ENCODE measurements at places on chromosomes 6 and 20. TPM values are rescaled to one million over a fixed set of nuclear protein-coding genes. Genes with fewer than 3 reads are reported as not detected.

The SLPI gene
- total RNA-seq = not detected

The BPIFB4 gene
- not detected for total RNA-seq

The SIRPD gene
- not detected for total RNA-seq

The C20orf141 gene
- not detected for total RNA-seq

The MLIP gene
- total RNA-seq = not detected

The HLA-DRA gene
- 1.2 TPM for total RNA-seq

The C6orf52 gene
- 0.44 TPM for total RNA-seq

The CLPSL2 gene
- total RNA-seq = not detected

The RGL2 gene
- total RNA-seq = 54.6 TPM

The STK35 gene
- 33.4 TPM for total RNA-seq

GRCh38 chr20:58693226-58694006 lies 816 bp downstream of the NPEPL1 start:
- peak; percentile 16 for DNase-seq

DNA sequence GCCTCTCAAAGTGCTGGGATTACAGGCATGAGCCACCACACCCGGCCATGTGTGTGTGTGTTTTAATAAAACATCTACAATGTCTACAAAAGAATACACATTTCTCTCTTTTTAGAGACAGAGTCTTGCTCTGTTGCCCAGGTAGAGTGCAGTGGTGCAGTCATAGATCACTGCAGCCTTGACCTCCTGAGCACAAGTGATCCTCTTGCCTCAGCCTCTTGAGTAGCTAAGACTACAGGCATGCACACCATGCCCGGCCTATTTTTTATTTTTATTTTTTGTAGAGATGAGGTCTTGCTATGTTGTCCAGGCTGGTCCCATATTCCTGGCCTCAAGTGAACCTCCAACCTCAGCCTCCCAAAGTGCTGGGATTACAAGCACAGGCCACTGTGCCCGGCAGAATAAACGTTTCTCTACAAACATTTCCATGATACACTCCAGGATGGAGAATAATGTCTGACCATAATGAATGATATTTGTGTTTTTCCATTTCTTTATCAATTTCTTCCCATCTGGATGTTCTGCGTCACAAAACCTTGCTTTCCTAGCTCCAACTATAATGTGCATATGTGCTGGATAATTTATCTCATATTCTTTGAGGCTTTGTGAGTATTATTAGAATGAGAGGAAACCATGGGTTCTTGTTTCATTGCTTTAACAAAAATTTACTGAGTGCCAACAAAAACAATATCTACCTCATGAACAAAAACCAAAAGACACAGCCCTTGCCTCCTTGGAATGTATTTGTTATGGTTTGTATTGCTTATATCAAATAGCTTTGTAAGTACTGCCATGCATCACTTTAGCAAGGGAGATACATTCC lies 28.6 kb upstream of the CCN2 start:
- peak; percentile 86 for DNase-seq

- DNase-seq = no peak
These were observed 268.9 kb upstream of the HS3ST5 start for GRCh38 chr6:114611696-114612095.

DNA sequence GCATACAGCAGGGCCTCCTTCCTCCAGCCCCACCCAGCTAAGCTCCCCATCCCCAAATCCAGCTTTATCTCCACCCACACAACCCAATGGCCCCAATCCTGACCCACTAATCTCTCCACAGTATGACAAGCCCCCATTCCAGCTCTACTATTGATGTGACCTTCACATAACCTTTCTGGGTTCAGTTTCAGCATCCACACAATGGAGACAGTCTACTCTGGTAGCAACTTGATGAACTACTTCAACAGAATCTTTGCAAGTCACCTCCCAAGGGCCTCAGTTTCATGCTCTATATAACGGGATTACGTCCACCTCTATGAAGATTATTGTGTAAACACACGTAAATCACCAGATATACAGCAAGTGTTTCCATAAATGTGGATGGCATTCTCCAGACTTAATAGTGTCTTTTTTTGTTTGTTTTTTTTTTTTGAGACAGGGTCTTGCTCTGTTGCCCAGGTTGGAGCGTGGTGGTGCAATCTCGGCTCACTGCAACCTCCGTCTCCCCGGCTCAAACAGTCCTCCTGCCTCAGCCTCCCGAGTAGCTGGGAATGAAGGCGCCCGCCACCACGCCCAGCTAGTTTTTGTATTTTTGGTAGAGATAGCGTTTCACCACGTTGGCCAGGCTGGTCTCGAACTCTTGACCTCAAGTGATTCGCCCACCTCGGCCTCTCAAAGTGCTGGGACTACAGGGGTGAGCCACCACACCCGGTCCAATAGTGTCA lies 1.4 kb downstream of the AHCY start:
- no peak for DNase-seq

DNA sequence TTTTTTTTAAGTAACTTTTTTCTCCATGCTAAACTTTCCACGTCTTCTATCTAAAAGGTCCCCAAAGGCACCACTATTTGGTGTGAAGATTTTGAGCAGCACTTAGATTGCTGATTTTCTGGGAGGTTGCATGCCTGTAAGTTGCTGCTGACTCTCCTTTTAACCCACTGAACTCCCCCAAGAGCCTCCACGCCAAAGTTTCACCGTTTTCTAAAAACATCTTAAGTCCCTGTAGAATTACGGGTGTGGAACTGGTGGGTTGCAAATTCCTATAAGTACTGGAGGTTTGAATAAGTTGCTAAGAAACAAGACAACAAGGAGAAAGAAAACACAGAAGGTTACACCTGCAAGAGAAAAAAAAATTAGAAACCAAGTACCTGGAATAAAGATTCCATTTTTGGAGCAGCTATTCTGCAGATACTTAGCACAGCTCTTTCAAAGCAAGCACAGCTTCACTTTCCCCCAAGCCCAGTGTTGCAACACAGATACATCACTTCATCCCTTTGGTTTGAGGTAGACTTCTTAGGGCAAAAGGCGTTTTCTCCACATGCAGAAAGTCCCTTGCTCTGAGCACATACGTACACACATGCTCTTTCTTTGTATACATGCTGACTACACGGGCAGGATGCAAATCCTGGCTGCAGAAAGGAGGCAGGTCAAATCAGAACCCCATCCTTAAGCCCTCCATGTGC lies 5.0 kb downstream of the JAG1 start:
- DNase-seq = no peak

- DNase-seq = peak; percentile 72
These were observed 711 bp upstream of the SIRT5 start for GRCh38 chr6:13573669-13574110.

DNA sequence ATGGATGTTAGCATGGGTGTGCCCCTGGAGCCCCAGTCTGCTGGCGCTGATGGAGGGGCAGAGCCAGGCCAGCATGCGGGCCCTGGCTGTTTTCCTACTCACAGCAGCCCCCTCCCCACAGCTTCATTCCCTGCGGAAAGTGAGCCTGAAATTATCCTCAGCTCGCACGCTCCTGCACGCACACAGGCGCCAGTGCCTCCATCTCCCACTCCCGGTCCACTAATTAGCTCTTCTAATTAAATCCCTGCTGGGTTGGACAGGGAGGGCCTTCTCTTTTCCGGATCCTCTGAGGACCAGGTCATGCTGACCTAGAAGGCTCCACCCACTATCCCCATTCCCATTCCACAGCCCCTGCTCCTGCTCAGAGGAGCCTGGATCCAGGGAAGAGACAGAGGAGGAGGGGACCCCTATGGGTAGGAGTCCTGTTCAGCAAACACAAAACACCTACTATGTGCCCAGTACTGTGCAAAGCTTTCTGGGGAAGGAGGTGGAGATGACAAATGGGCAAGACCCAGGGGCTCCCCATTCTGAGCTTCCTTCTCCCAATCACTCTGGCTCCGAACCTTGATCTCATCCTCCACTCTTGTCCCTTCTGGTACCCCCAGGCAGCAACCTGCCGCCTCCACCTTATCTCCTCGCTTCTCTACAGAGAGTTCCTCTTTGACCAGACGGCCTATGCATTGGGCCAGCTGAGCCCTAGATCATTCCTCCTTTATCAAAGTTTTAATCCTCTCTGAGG lies 70.2 kb upstream of the CCDC167 start:
- no peak for DNase-seq

DNA sequence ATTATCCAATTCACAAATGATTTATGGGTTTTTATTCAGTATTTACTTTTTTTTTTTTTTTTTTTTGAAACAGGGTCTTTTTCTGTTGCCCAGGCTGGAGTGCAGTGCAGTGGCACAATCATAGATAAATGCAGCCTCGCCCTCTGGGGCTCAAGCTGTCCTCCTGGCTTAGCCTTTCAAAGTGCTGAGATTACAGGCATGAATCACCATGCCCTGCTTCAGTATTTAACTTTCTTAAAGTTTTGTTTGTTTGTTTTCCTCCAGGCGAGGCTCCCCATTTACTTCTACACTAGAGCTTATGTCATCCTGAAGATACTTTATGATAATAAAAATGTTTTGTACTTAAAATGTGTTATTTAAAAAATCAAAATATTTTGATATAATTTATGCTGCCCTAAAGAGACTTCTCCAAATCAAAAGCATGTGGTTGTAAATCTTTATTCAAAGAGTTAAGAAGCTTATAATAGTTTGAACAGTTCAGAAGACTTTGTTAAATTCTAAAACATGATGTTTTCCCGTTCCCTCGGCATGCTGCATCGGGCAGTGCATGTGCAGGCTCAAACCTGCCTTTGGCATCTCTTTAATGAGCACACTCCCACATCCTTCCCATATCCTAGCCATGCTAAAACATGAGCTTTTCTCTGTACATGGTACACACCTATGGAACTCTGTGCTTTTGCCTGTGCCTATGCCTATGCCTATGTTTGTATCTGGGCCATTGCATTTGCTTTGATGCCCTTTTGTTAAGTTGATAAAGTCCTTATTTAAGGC lies 11.0 kb downstream of the SMPDL3A start:
- DNase-seq = peak; percentile 54

GRCh38 chr20:34220561-34220960 lies 20.7 kb upstream of the ASIP start:
- DNase-seq = peak; percentile 94

GRCh38 chr6:169848946-169849345 lies 97.5 kb downstream of the ERMARD start:
- DNase-seq = no peak

- DNase-seq = no peak
These were observed 107.3 kb downstream of the SYCP2 start for GRCh38 chr20:59825944-59826759.

- DNase-seq = peak; percentile 98
These were observed 113.5 kb upstream of the BTN3A2 start for GRCh38 chr6:26251354-26252076.

DNA sequence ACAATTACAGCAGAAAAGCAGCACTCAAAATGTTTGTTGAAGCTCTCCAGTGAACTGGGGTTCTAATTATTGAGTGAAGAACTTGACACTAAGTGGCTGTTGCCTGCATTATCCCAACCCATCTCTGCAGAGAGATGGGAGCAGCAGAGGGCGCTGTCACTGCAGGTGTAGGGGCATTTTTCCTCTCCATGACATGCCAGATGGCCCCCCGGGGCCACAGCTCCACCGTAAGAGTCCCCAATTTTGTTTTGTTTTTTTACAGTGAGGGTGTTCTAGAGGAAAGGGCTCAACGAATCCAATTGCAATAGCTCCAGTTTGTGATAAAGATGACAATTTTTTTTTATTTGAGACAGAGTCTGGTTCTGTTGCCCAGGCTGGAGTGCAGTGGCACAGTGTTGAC lies 1.9 kb upstream of the FUCA2 start:
- peak; percentile 20 for DNase-seq

DNA sequence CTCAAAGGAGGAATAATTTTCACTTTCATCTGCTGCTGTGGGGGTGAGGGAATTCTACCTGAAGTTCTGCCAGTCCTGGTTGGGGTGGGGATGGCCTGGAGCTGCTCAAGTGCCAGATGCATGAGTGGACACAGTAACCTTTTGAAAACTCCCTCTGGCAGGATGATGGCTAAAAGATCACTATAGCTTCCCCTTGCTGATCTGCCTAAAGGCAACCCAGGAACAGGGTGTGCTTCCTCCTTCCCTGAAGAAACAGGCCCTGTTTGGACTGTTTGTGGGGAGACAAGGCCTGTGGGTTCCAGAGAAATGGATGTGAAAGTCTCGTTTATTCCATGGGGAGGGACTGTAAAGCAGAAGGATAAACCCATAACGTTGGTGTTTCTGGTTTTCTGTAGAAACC lies 176.9 kb downstream of the DTNBP1 start:
- DNase-seq = peak; percentile 44

GRCh38 chr20:25191689-25192088 lies 3.8 kb upstream of the ENTPD6 start:
- DNase-seq = no peak

DNA sequence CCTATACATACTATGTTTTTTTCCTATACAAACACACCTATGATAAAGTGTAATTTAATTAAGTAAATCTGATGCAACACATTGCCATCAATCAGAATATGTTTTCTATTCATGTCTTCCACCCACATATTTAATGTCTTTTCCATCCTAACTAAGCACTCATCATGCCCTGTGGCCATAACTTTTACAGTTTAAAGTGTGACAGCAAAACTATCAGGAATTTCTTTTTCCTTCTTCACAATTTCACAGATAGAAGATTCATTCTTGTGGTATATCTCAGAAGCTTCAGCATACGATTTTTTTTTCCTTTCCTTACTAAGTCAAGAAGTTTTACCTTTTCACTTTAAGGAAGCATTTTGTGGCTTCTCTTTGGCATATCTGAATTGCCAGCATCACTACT lies 7.0 kb upstream of the BEND6 start:
- no peak for DNase-seq

GRCh38 chr20:5214826-5215225 lies 88.0 kb downstream of the CDS2 start:
- DNase-seq = no peak

DNA sequence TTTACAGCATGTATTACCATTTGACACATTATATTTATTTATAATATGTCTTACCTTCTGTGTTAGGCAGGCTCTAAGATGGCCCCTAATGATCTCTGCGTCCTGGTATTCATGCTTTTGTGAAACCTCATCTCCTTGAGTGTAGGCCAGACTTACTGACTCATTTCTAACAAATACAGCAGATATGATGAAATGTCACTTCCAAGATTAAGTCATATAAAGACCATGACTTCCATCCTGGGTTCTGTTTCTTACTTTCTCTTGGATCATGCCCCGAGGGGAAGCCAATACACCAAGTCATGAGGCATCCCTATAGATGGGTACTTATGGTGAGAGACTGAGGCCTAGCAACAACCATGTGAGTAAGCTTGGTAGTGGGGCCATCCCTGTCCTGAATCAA lies 30.2 kb downstream of the ZHX3 start:
- peak; percentile 82 for DNase-seq

DNA sequence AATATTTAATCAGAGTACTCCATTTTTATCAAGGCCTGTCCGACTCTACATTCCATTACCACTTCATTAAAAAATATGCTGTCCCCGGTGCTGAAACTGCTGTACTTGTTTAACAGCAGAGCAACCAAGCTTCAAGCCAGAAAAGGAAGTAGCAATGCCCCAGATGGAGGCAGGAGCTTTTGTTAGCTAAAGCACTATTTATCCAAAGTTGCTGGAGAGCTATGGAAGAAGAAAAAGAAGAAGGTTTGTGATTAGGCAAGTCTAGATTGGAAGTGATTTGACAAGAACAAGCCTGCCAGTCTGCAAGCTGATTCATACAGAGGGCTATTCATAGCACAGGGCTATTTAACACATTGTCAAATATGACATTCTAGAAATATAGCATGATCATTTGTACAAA lies 160.9 kb upstream of the SPTLC3 start:
- DNase-seq = peak; percentile 16

GRCh38 chr6:167245591-167245990 lies 45.5 kb upstream of the UNC93A start:
- no peak for DNase-seq

- no peak for DNase-seq
These were observed 159.9 kb downstream of the GRM4 start for GRCh38 chr6:33985947-33986346.

- no peak for DNase-seq
These were observed 110.0 kb downstream of the SCML4 start for GRCh38 chr6:107714104-107714503.

GRCh38 chr6:128570680-128571063 lies 50.3 kb upstream of the PTPRK start:
- DNase-seq = peak; percentile 88

All from M059J (cell line).